ENCODE measurements at places on chromosomes 12 and 14.
A peak's percentile ranks its signal among the peaks of the same experiment; 100 is the strongest.

GRCh38 chr14:61565181-61565580, 130.1 kb upstream of the HIF1A start:
- DNase-seq, result no peak

DNA sequence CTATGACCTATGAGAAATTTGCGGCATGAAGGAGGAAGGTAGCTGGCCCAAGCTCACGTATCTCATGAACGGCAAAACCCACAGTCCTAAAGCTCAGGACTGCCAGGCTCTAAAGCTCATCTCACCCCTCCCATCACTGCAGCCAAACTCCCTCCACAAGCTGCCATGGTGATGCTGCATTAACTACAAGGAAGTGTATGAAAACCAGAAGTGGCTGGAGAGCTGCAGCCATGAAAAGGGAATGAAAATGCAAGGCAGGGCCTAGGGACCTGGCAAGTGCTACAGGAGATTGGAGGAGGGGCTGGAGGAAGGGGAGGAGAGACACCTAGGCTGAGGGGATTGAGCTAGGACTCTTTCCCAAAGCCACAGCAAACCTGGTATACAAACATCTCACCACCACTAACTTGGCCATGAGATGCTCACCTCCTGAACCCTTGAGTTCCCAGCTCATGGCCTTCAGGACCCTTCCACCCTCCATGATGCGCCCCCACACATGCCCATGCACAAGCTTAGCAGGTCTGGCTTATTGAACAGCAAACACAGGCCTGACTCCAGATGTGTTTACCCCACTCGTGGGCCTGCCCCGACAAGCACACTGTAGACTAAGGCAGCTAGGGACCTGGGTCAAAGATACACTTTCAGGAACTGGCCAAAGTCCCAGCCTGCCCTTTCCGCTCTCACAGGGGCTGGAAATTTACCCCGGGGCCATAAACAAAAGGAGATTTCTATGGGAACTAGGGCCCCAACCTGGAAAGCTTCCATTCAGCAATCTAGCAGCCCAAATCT, 42.0 kb downstream of the LTBP2 start:
- DNase-seq, result no peak

GRCh38 chr14:70359076-70359424, 433 bp downstream of the COX16 start:
- no peak for DNase-seq

DNA sequence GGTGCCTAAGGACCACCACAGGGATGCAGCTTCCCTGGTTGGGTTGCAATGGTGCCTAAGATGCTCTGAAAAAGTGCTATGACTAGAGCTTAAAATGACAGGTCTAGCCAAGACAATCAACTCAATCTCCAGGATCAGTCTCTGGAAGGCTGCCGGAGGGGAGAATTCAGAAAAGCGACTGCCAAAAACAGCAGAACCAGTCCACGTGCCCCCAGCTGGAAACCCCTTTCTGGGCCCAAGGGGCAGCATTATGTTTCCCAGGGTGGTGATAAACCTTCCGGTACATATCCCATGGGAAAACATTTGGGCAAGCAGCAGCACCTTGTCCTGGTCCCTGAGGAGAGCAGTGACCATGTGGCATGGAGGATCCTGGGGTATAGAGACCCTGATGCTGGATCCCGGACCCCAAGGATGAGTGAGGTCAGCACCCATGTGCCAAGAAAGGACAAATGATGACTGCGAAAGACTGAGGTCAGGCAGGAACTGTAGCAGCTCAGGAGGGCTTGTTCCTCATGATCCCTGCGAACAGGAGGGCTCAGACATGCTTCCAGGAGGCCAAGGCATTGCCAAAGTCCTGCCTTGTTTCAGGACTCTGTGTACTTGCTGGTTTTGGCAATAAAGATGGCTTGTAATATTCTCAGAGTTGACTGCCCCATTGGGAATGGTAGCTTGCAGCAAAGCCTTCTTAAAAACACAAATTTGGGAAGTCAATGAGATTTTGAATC, 49.9 kb upstream of the LTBP2 start:
- DNase-seq, result no peak

- DNase-seq, result no peak
Measured at GRCh38 chr12:58117667-58118066, 176.3 kb downstream of the ATP23 start.

GRCh38 chr14:103382376-103382775, 2.8 kb upstream of the MARK3 start:
- DNase-seq, result no peak

- no peak for DNase-seq
Measured at GRCh38 chr14:88452231-88452630, 66.8 kb downstream of the SPATA7 start.

GRCh38 chr12:104340925-104341611, 37.5 kb downstream of the EID3 start:
- DNase-seq, result no peak

- DNase-seq, result no peak
Measured at GRCh38 chr14:86457481-86458135, 927.7 kb downstream of the FLRT2 start.

- peak; percentile 26 for DNase-seq
Measured at GRCh38 chr14:39015360-39015961, 87.6 kb downstream of the SEC23A start.

DNA sequence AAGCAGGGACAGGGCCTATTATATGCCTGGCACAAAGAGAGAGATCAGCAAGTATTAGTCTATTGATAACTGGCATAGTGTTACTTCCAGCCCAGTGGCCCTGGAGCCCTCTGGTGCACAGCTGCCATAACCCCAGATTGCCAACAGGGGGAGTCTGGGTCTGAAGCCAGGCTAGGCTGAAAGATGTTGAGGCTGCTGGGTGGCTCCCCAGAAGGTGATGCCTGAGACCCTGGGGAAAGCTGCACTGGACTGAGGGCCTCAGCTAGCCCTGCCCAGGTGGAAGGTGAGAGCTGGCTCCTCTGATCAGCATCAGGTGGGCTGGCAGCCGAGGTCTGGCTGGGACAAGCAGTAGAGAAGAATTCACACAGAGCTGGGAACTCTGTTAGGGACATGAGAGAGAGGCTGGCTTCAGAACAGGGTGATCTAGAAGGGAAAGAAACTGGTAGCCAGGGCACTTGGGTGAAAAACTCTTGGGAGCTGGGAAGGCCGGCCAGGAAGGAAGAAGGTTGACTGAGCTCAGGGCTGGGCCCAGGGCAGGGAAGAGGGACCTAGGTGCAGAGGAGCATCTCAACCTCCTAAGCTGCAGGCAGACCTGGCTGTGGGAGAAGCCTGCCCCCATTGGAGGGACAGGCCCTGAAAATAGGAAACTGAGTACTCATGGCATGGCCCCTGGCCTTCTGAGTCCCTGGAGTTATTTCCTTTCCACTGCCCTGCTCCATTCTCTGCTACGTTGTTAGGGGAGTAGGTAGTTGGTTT, 3.9 kb downstream of the GZMH start:
- no peak for DNase-seq

DNA sequence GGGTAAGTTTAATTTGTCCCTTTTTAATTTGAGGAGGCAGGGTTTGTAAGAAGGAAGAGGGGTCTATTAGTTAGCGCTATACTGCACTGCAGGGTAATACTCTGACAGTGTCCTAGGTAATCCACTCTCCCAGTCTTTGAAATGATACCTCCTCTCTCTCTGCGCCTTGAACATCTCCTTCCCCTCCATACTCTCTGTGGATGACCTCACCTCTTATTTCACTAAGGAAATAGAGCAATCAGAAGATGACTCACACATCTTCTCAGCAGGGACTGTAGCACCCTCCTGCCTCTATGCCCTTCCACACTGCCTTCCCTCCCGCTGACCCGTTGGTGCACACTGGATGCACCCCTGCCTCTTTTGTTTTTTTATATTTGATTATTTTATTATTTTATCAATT, 94.2 kb downstream of the GRIP1 start:
- no peak for DNase-seq

DNA sequence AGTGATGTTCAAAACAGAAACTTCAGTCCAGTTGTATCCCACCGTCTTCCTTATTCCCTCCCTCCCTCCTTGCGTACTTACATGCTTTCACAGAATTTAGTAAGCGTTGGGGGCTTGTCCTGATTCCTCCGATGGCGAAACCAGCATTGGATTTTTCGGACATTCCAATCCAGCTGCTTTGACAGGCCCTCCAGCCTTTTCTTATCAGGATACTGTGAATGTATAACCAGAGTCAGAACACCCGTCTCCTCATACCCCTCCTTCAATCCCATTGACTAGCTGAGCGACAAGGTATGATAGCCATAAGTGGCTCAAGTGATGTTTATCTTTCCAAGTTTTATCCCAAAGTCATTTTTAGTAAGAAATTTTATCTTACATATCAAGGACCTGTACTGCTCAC, 24.2 kb downstream of the CERS5 start:
- DNase-seq, result no peak

- no peak for DNase-seq
Measured at GRCh38 chr12:64531665-64532334, 78.5 kb upstream of the RASSF3 start.

GRCh38 chr14:91392623-91393303, 24.9 kb downstream of the CCDC88C start:
- no peak for DNase-seq

DNA sequence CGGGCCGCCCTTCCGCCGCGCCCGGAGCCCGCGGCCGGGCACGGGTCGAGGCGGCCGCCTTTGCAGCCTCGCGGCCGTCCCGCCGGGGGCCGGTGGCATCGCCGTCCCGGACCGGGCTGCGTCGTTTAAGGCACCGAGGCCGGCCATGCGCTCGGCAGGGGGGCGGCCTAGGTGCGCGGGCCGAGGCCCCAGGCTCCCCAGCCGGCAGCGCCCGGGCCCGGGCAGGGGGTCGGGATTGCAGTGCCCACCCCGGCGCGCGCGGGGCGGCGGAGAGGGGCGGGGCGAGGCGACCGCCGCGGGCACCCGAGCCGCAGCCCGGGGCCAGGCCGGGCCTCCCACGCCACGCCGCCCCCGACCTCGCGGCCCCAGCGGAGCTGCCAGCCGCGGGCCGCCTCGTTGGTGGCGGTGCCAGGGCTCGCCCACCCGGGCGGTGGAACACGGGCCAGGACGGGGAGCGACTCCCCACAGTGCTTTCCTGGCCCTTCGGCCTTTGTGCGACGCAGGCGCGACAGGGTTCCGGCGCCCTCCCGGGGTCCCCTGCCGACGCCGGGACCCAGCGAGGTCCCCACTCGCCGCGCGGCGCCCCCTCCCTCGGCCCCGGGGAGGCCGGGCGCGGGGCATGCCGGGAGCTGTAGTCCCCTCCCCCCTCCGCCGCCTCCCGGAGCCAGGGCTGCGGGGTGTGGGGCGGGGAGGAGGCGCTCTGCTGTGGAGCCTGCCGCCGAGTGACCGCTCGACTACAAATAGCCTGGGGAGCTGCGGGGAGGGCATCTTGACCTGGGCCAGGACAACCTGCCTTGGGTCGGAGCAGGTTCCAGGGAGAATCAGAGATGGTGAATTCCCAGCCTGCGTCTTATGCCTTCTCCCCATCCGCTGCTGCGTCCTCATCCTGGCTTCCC, 769 bp downstream of the FKBP4 start:
- no peak for DNase-seq

- DNase-seq, result no peak
Measured at GRCh38 chr12:57829025-57829777, 10.7 kb upstream of the AVIL start.

GRCh38 chr12:49684310-49684854, 22.8 kb downstream of the FMNL3 start:
- DNase-seq, result no peak

- DNase-seq, result no peak
Measured at GRCh38 chr12:92218394-92219077, 72.9 kb upstream of the BTG1 start.

- DNase-seq, result no peak
Measured at GRCh38 chr14:102888748-102889147, 33.7 kb upstream of the AMN start.

GRCh38 chr12:111964935-111965334, 48.0 kb downstream of the TMEM116 start:
- DNase-seq, result no peak

- no peak for DNase-seq
Measured at GRCh38 chr12:69241438-69242092, 2.2 kb downstream of the CPSF6 start.

DNA sequence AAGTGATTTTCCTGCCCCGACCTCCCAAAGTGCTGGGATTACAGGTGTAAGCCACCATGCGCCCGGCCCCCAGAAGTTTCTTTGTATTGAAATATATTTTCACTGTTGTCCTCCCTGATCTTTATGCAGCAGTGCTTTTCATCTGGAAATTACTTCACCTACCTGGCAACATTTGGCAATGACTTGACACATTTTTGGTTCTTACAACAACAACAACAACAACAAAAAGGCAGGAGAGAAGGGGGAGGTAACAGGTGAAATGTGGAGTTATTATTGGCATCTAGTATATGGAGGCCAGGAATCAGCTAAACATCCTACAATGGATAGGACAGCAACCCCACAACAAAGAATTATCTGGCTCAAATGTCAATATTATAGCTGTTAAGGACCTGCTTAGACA, 13.9 kb downstream of the FANCM start:
- no peak for DNase-seq

GRCh38 chr12:46602474-46602873, 223.3 kb downstream of the SLC38A4 start:
- no peak for DNase-seq

- peak; percentile 92 for DNase-seq
Measured at GRCh38 chr12:108955225-108955835, 65.5 kb downstream of the SVOP start.

DNA sequence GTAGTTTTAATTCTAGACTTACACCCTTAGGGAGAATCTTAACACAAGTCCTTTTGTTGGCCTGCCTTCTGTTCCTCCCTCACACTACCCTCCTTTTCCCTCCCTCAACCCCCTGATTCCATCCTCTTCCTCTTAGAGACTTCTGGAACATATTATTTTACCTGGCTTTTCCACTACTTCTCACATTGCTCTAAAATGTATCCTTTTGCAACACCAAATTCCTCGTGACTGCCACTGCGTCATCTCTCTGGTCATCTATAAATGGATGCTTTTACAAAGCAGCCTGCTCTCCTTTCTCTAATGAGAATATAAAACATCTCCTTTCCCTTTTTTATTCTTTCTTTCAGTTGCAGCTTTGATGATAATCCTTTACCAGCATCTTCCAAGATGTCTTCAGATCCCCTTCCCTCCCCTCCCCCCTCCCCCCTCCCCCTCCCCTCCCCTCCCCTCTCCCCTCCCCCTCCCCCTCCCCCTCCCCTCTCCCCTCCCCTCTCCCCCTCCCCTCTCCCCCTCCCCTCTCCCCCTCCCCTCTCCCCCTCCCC, 93.6 kb downstream of the DIP2B start:
- DNase-seq, result peak; percentile 57

DNA sequence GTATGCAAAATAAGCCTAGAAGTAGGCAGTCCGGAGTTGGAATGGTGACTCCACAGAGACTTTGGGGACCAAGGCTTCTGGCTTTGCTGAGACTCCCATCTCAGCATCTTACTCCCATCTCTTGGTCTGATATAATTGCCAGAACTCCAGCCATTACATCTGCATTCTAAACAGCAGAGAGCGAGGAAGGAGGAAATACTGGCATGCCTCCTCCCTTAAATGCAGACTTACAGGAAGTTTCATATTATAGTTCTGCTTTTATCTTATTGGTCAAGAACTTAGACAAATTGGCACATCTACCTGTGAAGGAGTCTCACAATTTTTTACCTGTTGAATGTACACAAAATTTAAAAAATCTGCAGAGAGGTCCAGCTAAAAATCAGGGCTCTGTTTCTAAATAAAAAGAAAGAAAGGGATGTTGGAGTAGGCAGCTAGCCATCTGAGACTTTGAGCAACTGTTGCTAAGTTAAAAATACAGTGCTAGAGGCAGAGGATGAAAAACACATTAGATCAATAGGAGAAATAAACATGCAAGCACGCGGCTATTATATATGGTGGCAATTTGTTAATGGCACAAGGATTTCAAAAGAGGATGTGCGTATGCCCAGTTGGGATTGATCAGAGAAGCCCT, 209.9 kb upstream of the HMGA2 start:
- no peak for DNase-seq
